ENCODE measurements at places on chromosomes 1 and 21.
A peak's percentile ranks its signal among the peaks of the same experiment; 100 is the strongest.

DNA sequence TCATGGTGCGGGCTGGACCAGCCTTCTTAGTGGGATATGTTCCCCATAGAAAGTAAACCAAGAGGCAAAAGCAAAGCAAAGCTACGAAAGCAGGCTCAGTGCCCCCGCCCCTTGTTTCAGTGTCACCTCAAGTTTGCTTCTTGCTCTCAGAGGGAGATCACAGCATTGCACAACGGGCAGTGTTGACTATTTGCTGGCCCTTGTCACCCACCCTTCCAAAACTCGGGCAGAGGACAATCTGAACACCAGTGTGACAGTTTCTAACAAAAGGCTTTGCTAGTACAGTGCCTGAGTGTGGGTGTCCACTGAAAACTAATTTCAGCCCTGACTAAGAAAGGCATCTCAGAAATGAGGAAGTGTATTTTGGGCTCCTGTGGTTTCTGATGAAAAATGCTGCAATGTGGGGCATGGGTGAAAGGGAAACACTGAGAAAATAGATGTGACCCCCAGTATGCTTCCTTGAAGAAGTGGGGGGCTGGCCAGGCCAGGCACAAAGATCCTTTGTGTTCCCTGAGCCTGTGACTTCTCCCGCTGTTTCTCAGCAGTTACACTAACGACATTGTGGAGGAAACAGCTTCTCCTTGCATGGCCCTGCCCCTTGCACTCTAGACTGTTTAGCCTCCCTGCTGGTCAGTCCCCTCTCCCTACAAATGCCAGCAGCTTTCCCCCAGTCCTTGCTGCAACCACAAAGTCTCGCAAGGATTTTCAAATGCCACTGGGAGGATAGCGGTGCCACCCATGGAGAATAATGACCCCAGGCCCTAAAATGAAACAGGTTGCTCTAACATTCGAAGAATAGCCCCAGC, 33.3 kb upstream of the KCNE1 start:
- peak; percentile 39 for DNase-seq

DNA sequence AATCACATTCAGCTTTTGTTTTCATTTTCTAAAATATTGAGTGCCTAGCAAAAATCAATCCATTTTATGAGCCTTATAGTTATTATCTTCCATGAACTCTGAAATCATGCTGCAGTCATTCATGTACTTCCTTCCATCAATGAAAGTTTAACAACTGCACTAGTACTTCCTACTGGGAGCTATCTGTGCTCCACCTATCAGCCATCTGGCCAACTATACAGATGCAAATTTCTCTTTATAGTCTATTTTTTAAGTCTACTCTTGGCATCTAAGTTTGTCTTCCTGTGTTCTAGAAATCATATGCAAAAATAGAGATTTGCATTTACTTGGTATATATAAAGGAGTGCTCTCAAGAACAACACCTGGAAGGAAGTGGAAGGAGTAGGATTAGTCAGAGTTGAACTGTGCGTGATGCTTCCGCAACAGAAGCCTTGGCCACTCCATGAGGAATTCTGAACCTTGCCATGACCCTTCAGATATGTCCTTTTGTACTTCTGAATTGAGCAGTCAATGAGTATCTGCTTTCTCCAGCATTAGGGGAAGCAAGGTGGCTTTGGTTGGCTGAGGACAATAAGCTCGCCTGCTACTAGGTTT, 403.2 kb upstream of the ADAMTS5 start:
- DNase-seq = no peak

GRCh38 chr1:52551507-52552235, 1.2 kb downstream of the TUT4 start:
- DNase-seq = no peak

DNA sequence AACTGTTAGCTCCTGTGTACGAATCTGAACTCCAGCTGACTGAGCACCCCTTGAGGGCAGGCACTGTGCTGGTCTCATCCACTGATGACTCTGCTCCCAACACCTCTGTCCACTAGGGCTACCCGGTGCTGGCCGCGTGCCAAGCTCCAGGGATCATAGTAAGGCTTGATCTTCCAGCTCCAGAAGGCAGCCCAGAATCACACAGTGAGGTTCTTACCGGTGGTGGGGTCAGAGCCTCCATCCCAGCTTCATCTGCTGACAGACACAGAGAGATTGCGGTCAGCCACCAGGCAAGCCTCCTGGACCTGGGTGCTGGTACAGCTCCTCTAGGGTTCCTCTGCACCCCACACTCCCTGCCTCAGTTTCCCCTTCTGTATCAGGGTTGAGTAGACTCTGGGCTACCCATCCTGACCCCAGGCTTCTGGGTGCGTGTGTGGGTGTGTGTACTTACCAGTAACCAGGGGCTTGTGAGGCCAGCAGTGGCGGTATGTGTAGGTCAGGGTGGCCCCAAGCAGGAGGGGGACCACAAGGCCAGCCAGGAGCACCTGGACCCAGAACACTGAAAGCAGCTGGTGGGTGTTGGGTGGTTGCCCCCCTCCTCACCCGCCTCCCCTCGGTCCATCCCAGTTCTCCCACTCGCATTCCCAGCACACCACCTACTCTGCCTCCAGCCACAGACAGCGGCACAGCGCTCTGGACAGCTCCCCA, 3.4 kb downstream of the TNFRSF25 start:
- DNase-seq = no peak

DNA sequence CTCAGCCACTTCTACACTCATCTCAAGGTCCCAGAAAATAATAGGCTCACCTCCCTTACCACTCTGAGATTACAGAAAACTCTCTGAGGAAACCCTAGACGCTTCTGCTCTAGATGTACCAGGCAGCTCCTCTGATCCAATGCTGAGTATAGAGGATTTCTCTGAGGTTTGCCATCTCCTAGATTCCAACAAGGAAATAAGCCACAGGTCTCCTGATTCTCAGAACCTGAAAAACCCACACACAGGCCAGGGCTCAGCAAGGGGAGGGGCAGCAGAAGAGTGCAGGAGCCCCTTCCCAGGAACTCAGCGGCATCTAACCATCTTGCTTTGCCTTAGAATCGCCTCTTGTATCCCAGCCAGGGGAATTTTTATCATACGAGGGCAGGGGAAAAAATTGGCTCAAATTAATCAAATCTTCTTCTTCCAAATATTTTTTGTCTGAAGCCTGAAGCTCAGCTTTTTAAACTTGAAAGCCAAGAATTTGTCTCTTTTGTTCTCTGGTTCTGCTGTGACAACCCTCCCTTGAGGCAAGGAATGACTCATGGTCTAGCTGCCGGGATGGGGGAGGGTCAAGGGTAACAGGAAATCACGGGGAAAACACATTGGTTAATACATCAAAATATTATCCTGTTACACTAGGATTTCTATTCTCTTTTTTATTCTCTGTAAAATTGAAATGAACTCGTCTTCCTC, 30.8 kb downstream of the GORAB start:
- peak; percentile 68 for DNase-seq

GRCh38 chr1:26721669-26722355, 26.0 kb downstream of the ARID1A start:
- no peak for DNase-seq

- no peak for DNase-seq
These were observed 138.6 kb upstream of the FAM78B start for GRCh38 chr1:166305371-166305770.

DNA sequence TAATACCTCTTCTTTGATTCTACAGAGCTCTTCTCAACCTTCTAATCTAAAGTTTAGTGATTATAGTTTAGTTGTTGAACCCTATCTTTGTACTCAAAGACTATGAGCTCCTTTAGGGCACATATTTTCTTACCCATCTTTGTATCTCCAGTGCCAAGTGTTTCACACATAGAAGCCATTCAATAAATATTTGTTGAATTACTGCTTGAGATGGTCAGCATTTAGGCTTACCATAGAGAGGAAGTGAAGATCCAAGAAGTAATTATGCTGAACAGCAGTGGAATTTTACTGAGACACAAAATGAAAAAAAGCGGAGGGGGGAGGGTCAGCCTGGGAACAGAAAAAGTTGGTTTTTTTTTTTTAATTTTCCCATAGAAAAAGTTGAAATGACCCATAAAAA, 21.9 kb downstream of the PIK3R3 start:
- DNase-seq = no peak

GRCh38 chr1:26529655-26530409, at the start of gene RPS6KA1:
Gene RPS6KA1, plus strand, starts transcription at chr1:26529761. Its CDS starts 160 bp downstream, at chr1:26529921.
- peak; percentile 66 for DNase-seq

- no peak for DNase-seq
These were observed 211.1 kb downstream of the LRRC40 start for GRCh38 chr1:69994241-69994640.

- peak; percentile 18 for DNase-seq
These were observed 10.6 kb downstream of the SLC19A1 start for GRCh38 chr21:45531393-45532215.

DNA sequence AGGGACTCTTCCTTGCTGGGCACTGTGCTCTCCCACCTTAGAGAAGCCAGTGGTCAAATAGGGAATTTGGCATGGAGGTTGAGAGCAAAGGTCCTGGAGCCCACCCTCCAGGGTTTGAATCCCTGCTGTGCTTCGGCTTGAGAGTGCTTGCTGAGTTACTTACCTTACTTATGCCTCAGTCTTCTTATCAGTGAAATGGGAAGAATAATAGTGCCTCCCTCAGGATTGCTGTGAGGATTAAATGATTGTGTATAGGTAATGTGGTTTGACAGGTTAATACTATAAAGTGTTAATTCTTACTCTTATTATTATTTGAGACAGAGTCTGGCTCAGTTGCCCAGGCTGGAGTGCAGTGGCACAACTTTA, 79.2 kb downstream of the HHAT start:
- no peak for DNase-seq

GRCh38 chr1:175073633-175074032, 6.0 kb downstream of the TNN start:
- DNase-seq = no peak

DNA sequence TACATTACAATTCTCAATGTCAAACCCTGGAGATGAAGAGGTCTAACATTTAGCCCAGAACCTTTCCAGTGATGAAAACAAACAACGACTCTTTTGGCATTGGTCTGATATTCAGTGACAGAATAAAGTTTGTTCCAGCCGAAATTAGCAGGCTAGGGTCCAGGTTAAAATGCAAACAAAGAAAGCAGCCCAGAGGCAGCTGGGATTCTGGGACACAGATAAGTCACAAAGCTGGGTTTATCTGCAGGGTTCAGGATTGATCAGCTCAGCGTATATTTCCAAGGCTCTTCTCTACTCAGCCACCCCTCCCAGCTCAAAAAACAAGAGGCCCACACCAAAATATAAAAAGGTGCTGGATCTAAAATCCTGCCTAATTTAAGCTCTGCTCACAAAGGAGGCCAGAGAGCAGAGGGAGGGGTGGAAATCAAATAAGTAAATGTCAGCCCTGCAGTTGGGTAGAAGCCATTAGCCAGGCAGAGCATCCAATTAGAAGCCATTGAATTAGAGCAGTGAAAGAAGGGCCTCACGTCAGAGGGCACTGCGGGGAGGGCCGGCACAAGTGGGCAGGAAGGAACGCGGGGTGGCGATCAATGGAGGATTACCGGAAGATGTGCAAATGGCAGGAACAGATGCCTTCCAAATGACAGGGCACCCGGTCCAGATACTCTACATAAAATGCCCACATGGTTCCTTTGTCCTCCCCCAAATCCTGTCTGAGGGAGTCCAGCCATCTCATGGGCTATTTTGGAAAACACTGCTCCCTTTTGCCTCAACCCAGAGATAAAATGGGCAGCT, 3.2 kb upstream of the KLHDC8A start:
- no peak for DNase-seq

DNA sequence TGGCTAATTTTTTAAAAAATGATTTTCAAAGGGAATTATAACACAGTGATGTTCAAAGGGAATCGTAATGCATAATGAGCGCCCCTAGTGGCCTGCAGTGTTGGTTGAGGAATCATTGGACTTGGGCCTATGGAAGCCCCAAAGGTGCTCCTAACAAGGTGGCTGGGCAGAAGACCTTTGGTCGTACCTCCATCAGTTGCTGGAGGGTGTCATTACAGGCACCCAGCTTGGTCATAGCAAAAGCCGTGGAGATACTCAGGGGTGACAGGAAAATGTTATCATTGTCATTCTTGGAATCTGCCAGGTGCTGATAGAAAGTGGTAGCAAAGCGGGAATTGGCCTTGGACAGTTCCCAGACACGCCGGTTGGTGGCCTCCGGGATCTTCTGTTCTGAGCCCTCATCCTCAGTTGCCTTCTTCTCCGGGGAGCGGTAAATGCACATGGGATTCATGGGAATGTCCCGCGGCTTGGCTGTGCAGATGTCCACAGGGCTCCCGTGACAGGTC, 2.7 kb downstream of the SERPINC1 start:
- DNase-seq = no peak

- DNase-seq = no peak
These were observed 19.1 kb upstream of the SLC5A9 start for GRCh38 chr1:48203287-48203900.

- DNase-seq = no peak
These were observed 20.9 kb downstream of the MCOLN3 start for GRCh38 chr1:85027242-85027983.

DNA sequence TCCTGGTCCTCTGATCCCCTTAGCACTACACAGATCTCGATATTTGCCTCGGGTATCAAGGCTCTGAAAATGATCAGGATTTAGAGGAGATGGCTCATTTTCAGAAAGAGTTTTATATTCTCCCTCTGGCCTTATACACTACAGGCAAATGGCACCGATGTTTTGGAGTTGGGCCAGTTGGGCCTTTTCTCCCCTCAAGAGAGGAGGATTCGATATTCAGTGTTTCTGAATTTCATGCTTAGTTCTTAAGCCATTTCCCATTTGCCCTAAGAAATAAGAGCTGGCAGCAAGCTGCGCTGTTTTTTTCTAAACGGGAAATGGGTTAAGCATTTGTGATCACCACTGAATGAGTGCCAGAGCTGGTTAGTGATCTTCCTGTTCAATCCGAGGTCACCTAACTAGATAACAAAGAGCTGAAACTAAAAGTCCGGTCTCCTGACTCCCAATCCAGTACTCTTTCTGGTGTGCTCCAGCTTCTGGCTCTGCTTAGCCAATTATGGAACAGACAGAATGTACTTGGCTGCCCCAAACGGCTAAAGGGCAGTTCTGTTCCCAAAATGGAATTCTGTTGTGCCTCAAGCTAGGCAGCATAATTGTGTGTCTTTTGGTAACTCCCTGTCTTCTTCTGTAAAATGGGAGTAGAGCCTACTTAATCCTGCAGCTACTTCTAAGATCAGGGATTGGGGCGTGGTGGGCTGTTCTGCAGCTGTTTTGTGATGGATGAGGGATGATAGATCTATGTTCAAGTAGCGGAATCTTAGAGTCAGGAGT, 1.2 kb upstream of the CPT2 start:
- DNase-seq = no peak

GRCh38 chr1:53133261-53134041, 9.0 kb downstream of the SLC1A7 start:
- no peak for DNase-seq

- DNase-seq = no peak
These were observed 21.9 kb downstream of the EFCAB14 start for GRCh38 chr1:46697053-46697452.

DNA sequence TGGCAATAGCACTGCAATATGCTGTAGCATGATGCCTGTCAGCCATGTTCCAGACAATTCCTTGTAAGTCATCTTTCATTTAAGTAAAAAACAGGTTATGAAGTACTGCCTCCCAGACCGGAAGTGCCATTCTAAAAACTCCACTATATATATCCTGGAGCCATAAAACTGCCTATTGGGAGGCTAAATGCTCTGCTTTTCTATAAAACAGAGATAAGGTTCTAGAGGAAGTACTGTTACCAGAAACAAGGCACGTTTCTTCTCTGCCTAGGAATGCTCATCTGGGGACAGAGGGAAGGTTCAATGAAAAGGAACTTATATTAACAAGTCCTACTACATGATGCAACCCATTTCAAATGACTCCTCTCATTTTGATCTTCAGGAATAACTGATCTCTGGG, 66.8 kb downstream of the GPR137B start:
- no peak for DNase-seq
